Activated T-helper 1 cell treated with anti-CD3 and anti-CD28 coated beads, Interleukin-2, amount 50 U/mL, for 16 hours (primary cell): ENCODE measurements at places on chromosomes 7 and 10.
A peak's percentile ranks its signal among the peaks of the same experiment; 100 is the strongest.

- DNase-seq: no peak
Measured at GRCh38 chr7:86645225-86645608, 1.5 kb downstream of the GRM3 start.

DNA sequence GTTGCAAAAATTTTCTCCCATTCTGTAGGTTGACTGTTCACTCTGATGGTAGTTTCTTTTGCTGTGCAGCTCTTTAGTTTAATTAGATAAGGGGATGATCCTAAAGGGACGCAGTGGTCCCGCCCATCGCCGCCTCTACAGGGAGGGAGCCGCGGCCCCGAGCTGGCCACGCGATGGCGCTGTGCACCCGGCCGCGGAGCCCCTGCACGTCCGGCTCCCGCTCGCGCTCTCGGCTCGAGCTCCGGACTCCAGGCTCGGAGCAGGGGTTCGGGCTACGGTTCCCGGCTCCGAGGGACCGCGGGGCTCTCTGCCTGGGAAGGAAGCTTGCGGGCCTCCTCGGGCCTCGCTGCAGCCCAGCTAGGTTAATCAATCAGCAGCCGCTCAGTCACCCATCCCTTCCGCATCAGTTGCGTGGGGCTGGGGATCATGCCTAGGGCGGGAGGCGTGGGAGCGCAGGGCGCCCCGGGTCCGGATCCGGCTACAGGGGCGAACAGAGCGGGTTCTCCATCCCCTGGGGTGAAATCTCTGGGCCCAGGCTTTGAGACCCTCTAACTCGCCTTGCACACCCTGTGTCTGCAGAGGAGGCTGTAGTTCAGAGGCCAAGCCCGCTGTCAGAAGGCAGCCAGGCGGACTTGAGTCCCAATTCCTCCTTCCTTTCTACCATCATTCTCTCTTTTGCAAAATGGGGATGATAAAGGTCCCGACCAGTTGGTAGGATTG is 97.9 kb downstream of the WDR11 start:
- peak; percentile 25 for DNase-seq

GRCh38 chr7:127940381-127941160 is 90.7 kb downstream of the LRRC4 start:
- DNase-seq: no peak

- DNase-seq: no peak
Measured at GRCh38 chr7:43700059-43700501, 29.2 kb downstream of the COA1 start.

DNA sequence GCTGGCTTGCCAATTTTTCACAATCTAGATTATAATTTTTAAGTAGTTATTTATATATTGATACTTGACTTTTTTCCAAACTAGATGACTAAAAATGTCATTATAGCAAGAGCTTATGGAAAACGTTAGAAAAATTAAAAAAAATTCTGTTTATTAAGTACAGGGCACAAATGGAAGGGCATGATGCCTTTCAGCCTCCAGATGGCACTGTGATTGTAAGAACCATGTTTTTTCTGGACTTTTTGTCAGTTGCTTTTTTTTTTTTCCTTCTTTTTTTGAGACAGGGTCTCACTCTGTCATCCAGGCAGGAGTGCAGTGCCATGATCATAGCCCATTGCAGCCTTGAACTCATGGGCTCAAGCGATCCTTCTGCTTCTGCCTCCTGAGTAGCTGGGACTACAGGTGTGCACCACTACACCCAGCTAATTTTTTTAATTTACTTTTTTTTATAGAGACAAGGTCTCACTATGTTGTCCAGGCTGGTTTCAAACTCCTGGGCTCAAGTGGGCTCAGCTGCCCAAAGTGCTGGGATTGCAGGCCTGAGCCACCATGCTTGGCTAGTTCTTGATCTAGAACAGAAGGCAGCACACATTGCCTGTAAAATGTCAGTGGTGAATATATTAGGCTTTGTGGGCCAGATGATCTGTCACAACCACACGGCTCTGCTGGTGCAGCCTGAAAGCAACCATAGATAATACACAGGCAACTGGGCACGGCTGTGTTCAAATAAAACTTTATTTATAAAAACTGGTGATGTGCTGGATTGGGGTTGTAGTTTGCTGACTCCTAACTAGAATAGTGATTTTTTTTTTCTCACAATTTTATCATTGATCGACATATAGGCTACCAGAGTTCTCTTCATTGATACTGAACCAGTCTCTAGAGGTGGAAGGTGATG is 27.4 kb downstream of the UCMA start:
- no peak for DNase-seq

- DNase-seq: no peak
Measured at GRCh38 chr10:70381471-70382421, 679 bp downstream of the LRRC20 start.

- DNase-seq: no peak
Measured at GRCh38 chr10:6813856-6814255, 233.8 kb upstream of the PRKCQ start.

DNA sequence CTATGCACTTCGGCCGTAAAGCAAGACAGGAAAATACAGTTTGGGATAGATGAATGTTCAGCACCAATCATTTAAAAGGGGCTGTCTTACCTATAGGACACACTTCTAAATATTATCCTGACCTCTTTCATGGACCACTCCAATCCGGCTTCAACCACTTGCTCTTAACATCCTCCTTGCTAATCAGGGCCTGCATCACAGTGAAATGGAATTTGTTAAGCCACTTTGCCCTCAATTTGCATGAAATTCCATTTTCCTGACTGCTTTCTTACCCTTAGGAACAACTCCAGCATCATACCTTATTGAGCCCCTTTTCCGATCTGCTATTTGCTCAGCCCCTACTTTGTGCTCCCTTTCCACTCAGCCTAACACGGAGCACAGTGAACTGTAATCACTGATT is 667.3 kb downstream of the PHTF2 start:
- DNase-seq: no peak

GRCh38 chr7:98831641-98832221 is 38.1 kb downstream of the TMEM130 start:
- no peak for DNase-seq

DNA sequence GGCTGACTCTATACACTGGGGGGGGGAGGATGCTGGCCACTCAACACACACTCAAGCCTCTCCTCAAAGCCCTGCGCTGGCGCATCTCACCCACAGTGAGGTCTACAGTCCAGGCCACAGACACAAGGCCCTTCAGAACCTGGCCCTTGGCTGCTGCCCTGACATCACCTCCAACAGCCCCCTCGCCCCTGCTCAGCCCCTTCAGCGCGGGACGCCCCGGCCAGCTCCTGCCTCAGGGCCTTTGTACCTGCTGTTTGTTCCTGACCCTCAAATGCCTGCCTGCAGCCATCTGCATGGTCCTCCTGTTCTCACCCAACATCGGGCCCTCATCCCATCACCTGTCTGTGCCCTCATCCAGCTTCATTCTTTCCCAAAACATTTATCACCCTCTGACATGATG is 572.6 kb downstream of the DNAJB6 start:
- DNase-seq: no peak

DNA sequence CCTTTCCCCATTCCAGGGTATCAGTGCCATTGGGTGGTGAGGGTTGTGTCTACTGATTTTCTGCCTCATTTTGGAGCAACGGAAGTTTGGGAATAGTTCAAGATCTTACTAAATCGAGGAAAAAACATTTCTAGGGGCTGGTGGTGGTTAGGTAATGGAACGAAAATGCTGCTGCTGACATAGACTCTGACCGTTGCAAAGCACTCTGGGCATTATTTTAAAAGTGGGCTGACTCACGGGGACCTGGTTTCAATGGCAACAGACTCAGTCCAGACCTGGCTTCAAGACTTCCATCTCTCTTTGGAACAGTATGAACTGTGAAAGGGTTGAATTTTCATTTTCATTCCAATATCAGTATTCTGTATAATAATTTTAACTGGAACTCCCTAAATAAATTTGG is 284.0 kb downstream of the PHTF2 start:
- no peak for DNase-seq

DNA sequence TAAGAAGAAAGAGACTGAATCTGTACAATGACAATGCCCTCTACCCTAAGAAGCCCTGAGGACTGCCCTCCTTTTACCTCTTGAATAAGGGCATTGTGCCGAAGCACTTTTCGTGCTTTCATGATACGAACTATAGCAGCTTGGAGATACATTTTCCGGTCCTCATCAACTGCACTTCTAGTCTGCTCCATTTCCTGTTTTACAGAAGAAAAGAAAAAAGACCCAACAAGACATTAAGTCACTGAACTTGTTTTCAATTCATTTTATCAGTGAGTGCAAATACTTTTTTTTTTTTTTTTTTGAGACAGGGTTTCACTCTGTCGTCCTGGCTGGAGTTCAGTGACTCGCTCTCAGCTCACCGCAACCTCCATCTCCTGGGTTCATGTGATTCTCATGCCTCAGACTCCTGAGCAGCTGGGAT is 78.4 kb downstream of the CUL2 start:
- no peak for DNase-seq

- DNase-seq: no peak
Measured at GRCh38 chr10:112898540-112899390, 51.3 kb upstream of the TCF7L2 start.

DNA sequence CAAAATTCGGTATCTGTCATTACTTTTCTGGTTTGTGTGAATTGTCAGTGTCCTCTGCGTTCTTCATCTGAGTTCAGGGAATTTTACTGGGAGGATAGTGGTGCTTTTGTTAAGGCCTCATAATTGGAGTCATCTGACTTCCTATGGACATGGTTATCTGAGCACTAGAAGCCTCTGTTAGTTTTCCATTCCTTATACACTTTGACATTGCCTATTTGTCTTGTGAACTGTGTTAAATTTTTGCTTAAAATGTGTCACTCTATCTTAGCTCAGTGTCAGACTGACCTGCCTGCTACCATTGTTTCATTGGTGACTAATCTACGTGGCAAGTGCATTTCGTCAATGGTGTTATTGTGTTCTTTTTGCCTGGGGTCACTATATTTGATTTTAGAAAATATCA is 253.3 kb downstream of the SEMA3A start:
- DNase-seq: no peak

DNA sequence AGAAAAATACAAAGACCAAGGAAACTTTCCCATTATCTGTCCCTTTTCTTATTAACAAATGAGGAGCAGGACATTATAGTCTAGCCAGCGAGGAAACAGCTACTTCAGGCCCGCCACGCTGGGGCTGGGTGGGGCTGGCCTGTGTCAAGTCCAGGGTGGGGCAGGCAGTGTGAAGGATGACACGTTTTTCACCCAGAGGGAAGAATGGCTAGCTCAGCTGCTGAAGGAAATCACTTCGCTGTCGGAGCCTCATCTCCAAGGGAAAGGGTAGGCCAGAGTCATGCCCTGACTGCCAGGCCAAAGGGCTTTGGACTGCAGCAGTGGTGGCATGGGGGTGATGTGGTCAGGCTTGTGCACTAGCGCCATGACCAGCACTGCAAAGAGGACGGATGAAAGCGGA is 24.4 kb downstream of the COL13A1 start:
- DNase-seq: no peak

- no peak for DNase-seq
Measured at GRCh38 chr7:134461916-134462315, 3.0 kb upstream of the AKR1B1 start.

DNA sequence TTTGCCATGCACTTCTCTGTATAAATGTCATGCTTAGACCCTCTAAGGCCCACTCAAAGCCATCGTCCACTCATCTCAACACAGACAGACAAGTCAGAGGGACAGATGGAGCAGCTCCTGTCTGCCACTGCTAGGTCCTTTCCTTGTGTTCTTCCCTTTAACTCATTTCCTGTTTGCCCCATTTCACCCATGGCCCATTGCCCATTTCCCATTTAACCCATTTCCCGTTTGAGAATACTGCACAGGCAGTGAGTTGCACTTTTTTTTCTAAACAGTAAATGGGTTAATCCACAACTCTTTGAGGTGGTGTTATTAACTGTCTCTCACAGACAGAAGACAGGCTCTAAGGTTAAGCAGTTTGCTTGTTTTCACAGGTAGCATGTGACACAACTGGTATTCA is 179.3 kb downstream of the NPSR1 start:
- no peak for DNase-seq

GRCh38 chr10:97001183-97001991 is 169.3 kb downstream of the LCOR start:
- DNase-seq: no peak

- peak; percentile 38 for DNase-seq
Measured at GRCh38 chr7:150962553-150963399, 15.3 kb downstream of the KCNH2 start.

DNA sequence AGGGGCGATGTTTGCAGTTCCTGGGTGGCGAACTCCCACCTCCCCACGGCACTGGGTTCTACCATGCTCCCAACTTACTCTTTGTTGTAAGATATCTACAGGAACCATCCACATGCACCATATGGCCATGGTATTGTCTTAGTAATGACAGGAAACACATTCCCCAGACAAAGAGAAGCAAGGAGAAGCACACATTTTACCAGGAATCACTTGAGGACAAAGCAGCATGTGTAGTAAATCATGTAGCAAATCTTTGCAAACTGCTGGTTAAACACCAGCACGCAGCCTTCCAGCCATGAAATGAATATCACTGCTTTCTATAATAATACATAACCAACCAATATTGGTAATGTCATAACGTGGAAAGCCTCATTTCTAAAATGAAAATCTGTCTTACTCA is 101.2 kb downstream of the NRP1 start:
- no peak for DNase-seq

GRCh38 chr7:31186202-31186601 is 134.1 kb downstream of the ADCYAP1R1 start:
- DNase-seq: no peak

DNA sequence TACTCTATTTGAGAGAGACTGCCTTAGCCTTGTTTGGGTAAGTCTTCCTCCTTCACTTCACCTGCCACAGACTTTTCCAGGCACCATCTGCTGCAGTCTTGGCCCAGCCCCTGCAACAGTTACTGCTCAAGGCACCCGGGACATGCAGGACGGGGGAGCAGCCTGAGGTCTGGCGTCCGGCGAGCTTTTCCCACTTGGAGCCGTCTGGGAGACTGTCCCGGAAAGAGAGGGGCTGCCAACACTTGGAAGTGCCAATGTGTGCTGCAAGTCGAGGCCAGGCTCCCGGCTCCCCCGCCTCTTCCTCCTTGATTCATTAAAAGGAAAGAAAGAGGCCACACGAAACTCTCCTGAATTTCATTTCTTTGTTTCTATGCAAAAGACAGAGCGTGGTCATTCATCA is 13.7 kb downstream of the HTRA1 start:
- no peak for DNase-seq

DNA sequence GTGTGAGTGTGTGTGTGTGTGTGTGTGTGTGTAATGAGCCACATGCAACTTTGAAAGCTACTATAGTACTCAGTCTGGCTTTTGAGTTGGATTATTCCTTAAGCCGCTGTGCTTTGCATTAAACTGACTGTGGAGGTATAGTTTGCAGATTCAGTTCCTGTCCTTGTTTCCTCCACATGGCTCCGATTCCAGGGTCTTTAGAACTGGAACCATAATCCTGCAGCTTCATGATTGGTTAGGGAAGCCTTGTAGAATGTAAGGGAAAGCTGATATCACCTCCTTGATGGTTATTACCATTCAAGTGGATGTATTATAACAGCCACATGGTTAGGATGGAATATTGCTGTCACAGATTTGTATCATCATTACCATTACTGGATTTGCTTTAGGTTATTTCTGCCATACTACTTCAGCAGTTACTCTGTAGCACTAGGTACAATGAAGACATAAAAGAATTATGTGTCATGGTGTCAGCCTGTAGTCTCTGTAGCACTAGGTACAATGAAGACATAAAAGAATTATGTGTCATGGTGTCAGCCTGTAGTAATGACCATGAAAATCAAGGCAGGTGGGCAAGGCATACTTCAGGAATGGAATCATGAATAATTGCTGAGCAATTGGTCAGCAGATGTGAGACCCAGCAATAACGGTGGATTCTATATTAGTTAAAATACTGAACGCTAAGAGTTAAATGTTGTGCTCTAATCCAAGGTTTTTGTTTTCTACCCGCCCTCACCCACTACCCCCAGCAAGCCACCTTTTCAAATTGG is 275.1 kb upstream of the FZD1 start:
- no peak for DNase-seq

GRCh38 chr10:118937226-118937625 is 92.3 kb upstream of the NANOS1 start:
- DNase-seq: no peak
